Fibroblast of skin of scalp (primary cell): ENCODE measurements at places on chromosomes 1 and 21.

GRCh38 chr1:239861985-239862384 lies 229.7 kb upstream of the FMN2 start:
- no peak for DNase-seq

DNA sequence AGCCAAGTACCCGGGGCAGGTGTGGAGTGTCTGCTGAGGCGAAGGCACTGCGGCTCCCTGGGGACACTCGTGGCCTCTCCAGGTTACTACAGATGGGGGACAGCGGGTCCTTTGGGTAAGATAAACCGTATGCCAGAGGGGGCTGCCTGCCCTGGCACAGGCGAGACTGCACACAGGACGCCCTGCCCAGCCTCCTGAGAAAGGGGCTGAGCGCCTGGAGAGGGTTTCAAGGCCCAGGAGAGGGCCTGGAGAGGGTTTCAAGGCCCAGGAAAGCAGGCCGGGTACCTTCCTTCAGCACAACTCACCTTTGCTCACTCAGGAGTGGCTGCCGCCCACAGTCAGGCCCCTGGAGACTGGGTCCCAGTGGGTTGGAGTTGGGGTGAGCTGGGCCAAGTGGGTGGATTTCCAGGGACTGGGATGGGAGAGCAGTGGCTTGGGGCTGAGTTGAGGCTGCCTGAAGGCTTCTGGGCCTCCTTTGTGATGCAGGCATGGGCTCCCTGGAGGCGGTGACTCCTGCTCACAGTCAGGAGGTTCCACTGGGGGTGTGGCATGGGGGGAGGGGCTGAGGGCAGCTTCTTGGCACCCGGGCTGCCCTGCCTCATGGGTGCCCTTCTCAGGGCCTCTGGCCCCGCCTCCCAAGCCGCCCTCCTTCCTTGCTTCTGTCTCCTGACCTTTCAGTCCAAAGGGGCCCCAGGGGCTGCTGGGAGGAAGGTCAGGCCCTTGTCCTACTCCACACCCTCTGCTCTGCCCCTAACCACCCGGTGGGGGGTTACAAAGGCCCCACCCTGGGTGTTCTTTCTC lies at the start of gene MMEL1:
Gene MMEL1 (minus strand): TSS at position 456 of the 801 bp plus-strand sequence. CDS start 3,532 bp downstream, outside the sequence.
- no peak for DNase-seq

- peak; percentile 62 for DNase-seq
Measured at GRCh38 chr1:3319874-3320245, 134.6 kb upstream of the ARHGEF16 start.

GRCh38 chr21:41744028-41744930 lies 22.6 kb downstream of the RIPK4 start:
- no peak for DNase-seq

- DNase-seq: no peak
Measured at GRCh38 chr1:231172411-231172810, 10.6 kb downstream of the TRIM67 start.

- no peak for DNase-seq
Measured at GRCh38 chr1:188402986-188403385, 1574.2 kb downstream of the PLA2G4A start.

DNA sequence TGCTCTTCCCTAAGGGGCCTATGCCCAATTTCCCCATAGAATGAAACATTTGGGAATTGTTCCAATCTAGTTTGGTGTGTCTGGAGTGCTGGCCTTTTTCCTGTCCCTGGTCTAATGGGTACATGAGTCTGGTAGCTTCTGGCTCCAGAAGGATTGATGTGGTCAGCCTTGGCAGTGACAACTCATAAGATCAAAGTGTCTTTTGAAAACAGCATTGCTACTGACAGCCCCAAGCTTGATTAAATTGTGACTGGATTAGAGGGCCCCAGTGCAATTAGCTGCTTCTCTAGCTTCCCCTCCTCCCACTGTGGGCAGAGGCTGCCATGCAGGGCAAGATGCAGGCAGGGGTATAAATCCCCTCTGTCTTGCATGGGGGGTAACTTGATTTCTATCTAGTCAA lies 130.9 kb downstream of the UCK2 start:
- DNase-seq: no peak

DNA sequence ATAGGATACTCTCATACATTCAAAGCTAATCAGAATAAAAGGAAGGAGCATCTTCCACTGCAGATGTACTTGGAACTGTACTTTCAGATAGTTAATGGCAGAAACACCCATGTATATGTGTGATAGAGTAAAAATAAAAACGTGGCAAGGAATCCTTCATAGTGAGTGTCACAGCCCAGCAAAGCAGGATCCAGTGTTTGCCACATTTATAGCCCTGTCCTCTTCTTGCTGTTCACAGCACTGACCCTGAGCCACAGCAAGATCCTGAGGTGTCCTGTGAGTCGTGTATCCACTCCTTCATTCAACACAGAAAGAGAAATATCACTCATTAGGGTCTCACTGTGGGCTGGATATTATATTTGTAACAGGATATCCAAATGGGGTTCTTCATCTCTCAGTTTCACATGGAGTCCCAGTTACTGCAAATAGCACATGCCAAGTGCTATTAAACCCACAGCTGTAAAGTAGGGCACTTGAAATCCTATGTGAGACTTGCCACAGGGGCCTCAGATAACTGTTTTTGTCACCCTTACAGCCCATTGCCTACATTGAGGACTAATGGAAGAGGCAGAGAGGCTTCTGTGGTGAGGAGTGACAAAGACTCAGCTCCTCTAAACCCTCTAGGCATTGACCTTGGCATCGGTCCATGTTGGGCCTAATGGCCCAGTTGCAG lies 41.3 kb downstream of the CYP2J2 start:
- DNase-seq: no peak

DNA sequence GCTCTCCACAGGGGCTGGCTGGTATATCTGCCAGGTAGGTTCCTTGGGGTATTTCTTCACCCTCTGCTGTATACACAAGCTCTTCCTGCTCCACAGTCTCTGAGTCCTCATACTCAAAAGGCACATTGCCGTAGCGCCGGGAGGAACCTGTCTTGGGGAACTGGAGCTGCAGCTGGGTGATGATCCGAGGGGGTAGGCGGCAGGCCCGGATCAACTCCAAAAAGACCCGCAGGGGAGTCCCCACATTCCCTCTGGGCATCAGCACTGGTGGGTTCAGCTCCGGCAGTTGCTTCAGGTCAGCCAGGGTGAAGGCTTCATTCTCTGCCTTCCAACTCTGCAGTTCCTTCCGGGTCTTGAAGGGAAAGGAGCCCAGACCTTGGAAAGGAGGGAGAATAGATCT lies 2.9 kb downstream of the GPATCH3 start:
- no peak for DNase-seq

GRCh38 chr1:41109310-41110197 lies 88.0 kb upstream of the SLFNL1 start:
- DNase-seq: peak; percentile 88

- no peak for DNase-seq
Measured at GRCh38 chr1:230573658-230574057, 68.6 kb upstream of the COG2 start.

DNA sequence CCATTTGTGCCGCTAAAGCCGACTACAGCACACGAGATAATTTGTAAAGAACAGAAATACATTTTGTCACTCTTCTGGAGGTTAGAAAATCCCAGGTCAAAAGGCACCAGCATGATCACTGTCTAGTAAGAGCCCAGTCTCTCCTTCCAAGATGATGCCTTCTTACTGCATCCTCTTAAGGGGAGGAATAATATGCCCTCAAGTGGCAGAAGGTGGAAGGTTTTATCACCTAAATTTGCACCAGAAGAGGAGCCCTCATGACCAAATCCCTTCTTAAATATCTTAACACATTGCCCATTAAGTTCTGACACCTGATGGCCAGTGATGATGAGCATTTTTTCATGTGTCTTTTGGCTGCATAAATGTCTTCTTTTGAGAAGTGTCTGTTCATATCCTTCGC lies 326.7 kb upstream of the RGS18 start:
- DNase-seq: peak; percentile 5

GRCh38 chr1:54837002-54837853 lies 36.1 kb upstream of the TTC22 start:
- no peak for DNase-seq

DNA sequence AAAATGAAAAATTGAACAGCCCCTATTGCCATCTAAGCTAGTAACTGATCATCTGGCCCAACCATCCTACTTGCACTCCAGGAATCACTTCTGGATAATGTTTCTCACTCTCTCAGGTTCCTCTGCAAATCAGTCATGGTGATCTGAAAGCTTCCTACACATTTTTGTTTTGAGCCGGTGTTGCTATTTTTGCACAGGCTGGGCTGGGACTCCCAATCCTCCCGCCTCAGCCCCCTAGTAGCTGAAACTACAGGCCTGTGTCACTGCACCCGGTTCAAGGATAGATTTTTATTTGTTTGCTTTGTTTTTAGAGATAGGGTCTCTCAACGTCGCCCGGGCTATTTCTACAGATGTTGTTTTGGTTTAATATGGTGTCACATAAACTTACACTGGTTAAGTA lies 40.5 kb upstream of the HMCN1 start:
- DNase-seq: no peak

DNA sequence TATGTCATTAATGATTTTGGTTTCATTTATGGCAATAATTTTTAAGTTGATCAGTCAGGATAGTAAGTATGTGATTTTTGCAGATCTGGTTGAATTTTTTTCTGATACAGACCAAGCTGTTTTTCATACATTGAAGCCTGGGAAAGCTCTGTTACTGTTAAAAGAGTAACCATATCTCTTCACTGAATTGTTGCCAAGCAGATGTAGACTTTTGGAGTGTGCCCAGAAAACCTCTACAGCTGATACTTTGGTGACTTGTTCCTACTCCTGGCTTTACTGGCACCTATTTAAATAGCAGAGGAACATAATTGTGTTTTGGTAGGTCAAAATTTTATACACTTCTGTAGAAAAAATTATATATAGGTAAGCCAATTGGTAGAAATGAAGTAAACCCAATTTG lies 49.4 kb downstream of the NFIA start:
- peak; percentile 26 for DNase-seq

DNA sequence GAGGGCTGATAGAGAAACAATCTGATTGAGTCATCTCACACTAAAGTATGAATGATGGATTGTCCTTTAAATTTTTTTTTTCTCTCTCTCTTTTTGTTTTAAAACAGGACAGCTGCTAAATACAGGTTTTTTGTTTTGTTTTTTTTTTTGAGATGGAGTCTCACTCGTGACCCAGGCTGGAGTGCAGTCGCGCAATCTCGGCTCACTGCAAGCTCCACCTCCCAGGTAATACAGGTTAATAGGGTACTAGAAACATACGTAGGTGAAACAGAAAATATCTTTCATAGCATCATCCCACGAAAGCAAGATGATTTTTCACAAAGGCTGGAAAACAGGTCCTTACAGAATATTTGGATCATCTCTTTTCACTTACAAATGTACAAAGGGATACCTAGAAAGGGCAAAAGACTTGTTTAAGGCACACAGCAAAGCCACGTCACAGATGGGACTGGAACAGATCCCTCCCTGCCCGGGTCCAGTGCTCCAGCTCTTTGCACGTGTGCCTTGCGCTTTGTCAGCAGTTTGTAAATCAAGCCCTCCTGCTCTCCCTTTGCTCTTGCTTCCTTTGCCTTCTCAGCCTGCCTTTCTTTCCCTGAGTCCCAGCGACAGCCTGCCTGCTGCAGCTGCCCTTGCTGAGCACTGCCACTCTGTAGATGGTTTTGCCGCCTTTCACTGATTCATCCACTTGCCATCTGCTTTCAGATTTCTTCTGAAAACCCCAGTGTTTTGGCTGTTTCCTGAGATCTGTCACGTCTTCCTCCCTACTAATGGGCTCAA lies 171.3 kb upstream of the BEND5 start:
- DNase-seq: peak; percentile 53

DNA sequence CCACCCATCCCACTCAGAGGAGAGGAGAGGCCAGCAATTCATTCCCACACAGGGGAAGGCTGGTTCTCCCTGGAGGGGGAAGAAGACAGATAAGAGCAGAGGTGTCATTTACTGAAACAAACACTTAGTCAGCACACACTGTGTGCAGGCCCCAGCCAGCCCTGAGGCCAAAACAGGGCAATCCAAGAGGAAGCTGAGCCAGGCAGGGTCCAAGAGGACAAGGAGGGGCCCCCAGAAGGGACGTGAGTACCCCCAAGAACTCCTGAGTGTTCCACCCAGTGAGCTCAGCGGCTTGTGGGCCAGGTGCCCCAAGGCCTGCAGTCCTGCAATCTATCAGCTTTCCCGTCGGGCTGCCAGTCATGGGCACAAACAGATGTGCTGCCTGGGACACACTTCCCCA lies 15.8 kb downstream of the ADGRB2 start:
- DNase-seq: no peak

- DNase-seq: no peak
Measured at GRCh38 chr21:45937721-45938452, 43.7 kb upstream of the COL6A1 start.

DNA sequence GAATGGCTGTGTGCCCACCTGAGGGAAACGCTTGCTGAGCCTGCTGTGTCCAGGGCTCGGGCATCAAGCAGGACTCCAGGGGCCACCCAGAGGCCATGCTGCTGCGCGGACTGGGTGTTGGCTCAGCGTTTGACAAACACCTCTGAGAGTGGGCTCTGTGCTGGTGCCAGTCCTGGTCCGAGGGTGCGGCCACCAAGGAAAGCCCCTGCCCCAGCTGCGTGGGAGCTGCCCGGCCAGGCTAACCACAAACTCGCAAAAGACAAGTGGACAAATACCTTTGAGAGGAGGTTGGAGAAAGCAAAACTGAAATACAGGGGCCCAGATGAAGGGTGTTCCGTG lies 65.6 kb upstream of the TTC34 start:
- DNase-seq: no peak

GRCh38 chr1:99565606-99566289 lies 80.2 kb upstream of the PALMD start:
- DNase-seq: no peak

DNA sequence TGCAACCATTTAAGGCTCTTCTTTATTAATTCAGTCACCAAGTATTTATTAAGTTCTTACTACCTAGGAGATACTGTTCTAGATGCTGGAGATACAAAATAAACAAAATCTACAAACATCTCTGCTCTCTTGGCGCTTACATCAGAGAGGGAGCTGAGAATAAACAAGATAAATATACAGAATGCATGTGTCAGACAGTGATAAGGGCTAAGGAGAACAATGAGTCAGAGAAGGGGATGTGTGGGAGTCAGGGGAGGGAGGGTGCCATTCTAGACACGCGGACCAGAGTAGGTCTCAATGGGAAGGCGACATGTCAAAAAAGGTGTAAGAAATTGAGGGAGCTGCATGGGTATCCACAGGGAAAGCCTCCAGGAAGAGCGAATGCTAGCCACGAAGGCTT lies 393.2 kb downstream of the RWDD3 start:
- DNase-seq: no peak

DNA sequence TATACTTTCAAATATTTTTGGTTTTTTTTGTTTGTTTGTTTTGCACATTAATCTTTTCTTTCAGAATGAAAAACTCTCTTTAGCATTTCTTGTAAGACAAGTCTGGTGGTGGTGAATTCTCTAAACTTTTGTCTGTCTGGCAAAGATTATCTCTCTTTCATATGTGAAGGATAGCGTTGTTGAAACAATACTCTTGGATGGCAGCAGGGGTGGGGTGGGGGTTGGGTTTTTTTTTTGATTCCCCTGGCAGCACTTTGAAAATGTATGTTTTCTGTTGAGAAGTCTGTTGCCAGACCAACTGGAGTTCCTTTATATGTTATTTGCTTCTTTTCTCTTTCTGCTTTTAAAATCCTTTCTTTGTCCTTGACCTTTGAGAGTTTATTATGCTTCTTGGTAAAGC lies 160.2 kb downstream of the VAV3 start:
- no peak for DNase-seq
